ENCODE measurements at places on chromosomes 16 and 17.

- DNase-seq = no peak
Observed at GRCh38 chr17:76584427-76585032, 1.1 kb downstream of the ST6GALNAC2 start.

DNA sequence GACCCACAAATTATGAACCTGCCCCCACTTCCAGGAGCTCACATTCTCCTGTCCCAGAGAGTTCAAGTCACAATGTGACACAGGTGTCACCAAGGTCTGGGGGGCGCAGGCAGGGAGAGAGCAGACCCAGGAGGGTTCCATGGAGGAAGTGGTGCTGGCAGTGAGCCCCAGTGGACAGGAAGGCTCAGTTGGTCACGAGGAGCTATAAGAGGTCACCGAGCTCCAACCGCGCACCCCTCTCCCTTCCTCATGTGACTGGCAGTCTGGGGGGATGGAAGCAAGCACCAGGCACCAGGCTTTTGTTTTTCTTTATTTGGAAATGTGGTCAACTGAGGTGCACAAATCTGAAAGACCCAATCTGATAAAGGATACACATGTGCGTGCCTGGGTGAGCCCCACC is 2.5 kb downstream of the ITGAD start:
- DNase-seq = no peak

GRCh38 chr17:50719924-50720794 is 756 bp downstream of the LUC7L3 start:
- DNase-seq = no peak

GRCh38 chr16:9481747-9482730 is 390.6 kb downstream of the HAPSTR1 start:
- DNase-seq = no peak

DNA sequence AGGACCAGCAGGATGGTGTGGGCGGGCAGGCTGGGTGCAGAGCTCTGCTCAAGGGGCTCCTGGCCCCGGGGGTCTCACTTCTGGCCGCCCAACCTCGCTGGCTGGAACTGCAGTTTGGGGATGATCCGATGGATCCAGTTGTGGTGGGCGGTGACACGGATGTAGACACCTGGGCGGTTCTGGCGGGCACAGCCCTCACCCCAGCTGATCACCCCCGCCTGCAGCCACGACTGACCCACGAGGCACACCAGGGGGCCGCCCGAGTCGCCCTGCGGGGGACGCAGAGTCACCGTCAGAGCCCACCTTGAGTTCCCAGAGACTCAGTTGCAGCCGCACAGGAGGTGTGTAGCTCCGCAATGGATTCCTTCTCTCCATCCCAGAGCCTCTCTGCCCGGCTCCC is 7.5 kb downstream of the PRSS27 start:
- no peak for DNase-seq
